CD4-positive, alpha-beta T cell treated with Interleukin-21 for 1 hour (primary cell): ENCODE measurements at places on chromosomes 4 and X.

- DNase-seq, result no peak
Measured at GRCh38 chr4:107037199-107037584, 1.1 kb upstream of the DKK2 start.

- DNase-seq, result no peak
Measured at GRCh38 chr4:40423735-40424134, 88.6 kb downstream of the CHRNA9 start.

GRCh38 chrX:103398421-103398864 lies 22.1 kb downstream of the BEX3 start:
- DNase-seq, result no peak

- DNase-seq, result no peak
Measured at GRCh38 chrX:30144971-30145731, 70.2 kb upstream of the MAGEB2 start.

DNA sequence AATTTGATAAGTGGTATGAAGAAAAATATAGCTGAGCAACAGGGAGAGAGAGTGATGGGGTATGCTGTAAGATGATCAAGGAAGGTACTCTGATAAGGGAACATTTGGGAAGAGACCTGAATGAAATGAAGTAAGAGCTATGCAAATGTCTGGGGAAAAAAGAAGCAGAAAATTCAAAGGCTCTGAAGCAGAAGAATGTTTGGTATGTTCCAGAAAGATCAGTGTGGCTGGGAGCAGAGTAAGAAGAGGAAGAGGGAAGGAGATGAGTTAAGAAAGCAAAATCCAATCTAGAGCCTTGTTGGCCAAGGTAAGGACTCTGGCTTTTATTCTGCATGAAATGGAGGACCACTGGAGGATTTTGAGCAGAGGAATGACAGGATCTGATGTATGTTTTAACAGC lies 90.0 kb downstream of the AWAT2 start:
- no peak for DNase-seq
